Stimulated activated CD8-positive, alpha-beta memory T cell treated with anti-CD3 and anti-CD28 coated beads, Interleukin-2, amount 100 ng/mL, for 1 hour (primary cell): ENCODE measurements at places on chromosomes 13 and 19.

- DNase-seq, result no peak
These were observed 282.9 kb downstream of the TSHZ3 start for GRCh38 chr19:31066385-31066784.

GRCh38 chr19:56896095-56896494 lies 55.6 kb upstream of the PEG3 start:
- DNase-seq, result no peak

DNA sequence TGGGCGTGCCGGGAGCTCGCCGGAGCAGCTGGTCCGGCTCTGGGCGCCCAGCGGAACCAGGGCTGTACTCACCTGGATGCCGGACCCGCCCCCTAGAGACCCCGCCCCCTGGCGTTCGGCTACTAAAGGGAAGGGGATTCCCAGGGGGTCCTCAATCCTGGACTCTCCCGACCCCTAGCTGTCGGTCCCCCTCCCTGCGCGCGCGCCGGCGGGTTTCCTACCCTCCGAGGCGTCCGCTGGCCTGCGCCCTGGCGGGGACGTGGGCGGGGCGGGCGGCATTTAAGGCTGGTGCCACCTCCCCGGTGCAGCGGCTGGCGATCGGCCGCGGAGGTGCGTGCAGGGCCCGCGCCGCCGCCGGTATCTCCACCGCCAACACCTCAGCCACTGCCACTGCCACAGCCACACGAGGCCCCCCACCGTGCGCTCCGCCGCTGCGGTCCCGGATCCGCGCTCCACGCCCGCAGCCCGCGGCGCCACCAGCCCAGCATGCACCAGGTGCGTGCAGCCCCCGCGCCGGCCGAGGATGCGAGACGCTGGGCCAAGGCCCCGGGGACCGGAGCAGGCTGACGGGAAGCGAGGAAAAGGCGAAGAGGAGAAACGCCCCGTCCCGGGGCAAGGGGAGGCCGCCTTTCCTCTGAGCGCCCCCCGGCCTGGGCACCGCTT lies at the start of gene ATP12A:
Gene ATP12A (plus strand): TSS at position 151 of the 663 bp plus-strand sequence. CDS start 336 bp downstream, at position 487.
- no peak for DNase-seq

DNA sequence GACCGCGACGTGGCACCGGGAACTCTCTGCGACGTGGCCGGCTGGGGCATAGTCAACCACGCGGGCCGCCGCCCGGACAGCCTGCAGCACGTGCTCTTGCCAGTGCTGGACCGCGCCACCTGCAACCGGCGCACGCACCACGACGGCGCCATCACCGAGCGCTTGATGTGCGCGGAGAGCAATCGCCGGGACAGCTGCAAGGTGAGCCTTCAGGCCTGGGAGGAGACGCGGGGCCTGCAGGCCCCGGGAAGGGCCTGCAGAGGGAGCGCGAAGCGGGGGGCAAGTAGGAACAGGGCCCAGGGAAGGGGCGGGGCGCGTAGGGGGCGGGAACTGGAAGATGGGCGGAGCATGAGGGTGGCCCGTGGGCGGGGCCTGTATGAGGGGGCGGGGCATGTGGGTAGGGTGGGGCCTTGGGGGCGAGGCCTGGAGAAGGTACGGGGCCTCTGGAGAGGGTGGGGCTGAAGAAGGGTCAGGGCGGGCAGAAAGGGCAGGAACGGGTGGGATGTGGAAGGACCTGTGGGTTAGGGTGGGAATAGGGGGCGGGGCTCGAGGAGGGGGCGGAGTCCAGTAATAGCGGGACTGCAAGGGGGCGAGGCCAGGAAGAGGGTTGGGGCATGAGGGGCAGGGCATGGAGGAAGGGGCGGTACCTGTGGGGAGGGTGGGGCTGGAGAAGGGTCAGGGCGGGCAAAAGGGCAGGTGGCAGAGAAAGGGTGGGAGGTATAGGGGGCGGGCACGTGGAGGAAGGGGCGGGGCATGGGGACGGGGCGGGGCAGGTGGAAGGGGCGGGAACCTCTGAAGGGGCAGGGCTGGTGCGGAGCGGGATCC lies 2.5 kb downstream of the CFD start:
- peak; percentile 33 for DNase-seq

DNA sequence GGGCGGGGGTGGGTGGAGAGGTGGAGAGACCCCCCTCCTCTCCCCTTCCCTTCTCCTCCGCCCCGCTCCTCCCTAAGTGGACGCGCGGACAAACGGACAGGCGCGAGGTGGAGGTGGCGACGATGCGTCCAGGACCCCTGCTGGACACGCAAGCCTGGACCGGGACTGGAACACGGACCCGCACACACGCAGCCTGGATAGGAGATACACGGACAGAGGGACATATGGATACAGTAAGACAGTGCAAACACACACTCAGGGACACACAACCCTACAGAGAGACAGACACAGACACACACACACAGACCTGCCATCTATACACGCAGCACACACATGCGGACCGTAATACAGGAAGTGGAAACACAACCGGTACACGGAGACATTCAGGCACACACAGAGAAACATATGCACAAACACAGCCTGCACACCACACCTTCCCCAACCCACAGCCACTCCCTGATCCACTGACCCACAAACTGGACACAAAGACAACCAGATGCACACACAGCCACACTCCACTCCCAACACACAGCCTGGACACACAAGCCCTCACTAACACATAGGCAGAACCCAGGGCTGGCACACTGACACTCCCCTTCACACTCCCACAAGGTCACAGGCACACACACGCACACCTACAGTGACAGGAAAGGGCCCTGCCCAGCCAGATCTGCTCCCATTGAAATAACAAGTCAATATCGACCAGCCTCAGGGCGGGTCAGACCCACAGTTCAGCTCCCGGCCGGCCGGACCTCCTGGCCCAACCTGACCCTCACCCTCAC lies 696 bp upstream of the ERFL start:
- no peak for DNase-seq

GRCh38 chr13:82627183-82627582 lies 1255.1 kb downstream of the SLITRK1 start:
- DNase-seq, result no peak

DNA sequence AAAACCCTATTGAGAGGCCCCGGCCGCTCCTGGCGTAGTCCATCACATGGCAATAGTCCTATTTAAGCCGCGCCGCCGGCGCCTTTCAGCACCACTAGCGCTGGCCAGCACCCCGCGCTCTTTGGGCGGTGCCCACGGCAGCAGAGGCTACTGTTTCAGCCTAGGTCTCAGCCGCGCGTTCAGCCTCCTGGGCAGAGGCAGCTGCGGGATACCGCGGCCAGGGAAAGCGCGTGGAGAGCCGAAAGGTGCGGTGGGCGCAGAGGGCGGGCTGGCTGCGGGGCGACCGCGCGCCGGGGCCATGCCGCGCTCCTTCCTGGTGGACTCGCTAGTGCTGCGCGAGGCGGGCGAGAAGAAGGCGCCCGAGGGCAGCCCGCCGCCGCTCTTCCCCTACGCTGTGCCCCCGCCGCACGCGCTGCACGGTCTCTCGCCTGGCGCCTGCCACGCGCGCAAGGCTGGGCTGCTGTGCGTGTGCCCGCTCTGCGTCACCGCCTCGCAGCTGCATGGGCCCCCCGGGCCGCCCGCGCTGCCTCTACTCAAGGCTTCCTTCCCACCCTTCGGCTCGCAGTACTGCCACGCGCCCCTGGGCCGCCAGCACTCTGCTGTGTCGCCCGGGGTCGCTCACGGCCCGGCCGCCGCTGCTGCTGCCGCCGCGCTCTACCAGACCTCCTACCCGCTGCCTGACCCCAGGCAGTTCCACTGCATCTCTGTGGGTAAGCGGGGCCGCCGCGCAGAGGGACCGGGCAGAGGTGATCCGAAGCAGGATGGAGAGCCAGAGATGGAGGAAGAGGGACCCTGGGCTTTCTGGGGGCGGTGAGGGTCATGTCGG lies at the start of gene GSX1:
Gene GSX1 (plus strand): TSS at position 91 of the 826 bp plus-strand sequence. CDS start 208 bp downstream, at position 299.
- peak; percentile 16 for DNase-seq

- no peak for DNase-seq
These were observed 29.6 kb downstream of the VWA8 start for GRCh38 chr13:41931337-41931736.

- no peak for DNase-seq
These were observed 20.7 kb downstream of the GPR180 start for GRCh38 chr13:94622344-94622743.

GRCh38 chr13:84121456-84121855 lies 239.2 kb upstream of the SLITRK1 start:
- DNase-seq, result no peak

GRCh38 chr13:111468037-111468959 lies 147.9 kb downstream of the TEX29 start:
- no peak for DNase-seq

- no peak for DNase-seq
These were observed 42.0 kb downstream of the LNX2 start for GRCh38 chr13:27578121-27579030.

GRCh38 chr19:55990831-55991230 lies 4.3 kb downstream of the NLRP5 start:
- no peak for DNase-seq

DNA sequence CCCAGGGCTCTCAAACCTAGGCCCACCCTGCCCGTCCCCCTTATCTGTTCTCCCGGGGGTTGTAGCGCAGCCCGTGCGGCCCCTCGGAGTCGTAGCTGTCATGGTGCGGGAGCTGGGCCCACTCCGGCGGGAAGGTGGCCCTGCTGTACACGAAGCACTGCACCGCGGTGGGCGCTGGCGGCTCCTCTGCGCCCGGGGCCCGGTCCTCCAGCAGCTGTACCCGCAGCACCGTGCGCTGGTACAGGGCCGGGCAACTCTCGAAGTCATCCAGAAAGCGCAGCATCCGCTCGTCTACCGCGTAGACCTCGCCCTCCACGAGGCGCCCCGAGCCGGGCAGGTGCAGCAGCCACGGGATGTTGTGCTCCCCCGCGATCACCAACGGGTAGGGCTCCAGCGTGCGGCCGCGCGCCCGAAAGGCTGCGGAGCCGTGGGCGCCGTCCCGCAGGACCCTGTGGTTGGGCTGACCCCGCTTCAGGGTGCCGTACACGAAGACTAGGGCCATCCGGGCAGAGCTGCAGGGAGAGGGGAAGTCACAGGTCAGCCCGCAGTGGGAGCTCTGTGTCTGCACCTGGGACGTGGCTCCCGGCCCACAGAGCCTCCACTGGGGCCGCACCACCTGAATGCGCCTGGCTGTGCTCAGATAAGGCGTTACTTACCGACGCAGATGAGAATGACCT lies 56.4 kb downstream of the GGACT start:
- DNase-seq, result no peak

DNA sequence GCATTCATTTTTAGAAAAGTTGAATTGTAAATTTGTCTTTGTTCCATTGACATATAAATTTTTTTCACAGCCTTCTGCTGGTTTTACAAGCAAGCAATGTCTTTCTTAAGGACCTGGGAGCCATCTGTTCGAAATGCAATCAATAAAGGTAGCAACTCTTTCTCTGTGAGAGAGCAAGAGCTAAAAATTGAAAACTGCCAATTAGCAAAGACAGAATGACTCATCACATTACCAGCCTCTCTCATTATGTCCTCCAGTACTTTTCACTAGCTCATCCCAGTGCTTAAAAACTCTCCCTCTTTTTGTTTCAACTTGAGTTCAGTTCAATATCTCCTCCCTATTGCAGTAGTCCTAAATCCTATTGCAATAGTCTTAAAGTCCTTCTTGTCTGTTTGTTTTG lies 760.7 kb upstream of the SLITRK6 start:
- no peak for DNase-seq

DNA sequence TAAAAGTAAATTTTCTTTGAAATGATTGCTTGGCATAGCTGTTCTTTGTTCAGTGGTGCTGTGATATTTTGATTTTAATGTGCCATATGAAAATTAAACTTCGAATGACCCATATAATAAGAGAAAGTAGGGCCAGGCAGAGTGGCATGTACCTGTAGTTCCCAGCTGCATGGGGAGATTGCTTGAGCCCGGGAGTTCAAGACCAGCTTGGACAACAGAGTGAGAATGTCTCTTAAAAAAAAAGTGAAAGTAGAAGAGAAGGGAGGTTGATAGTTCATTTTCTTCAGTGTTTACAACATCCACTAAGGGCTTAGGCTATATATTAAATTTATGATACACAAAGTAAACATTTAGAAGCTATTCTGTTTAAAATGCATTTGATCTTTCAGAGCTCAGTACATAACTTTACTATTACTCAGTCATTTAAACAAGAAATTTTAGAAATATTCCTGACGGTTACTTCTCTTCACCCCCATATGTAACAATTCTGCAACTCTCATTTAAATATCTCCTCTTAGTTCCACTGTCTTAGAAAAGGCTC lies 17.2 kb upstream of the RFC3 start:
- DNase-seq, result no peak

DNA sequence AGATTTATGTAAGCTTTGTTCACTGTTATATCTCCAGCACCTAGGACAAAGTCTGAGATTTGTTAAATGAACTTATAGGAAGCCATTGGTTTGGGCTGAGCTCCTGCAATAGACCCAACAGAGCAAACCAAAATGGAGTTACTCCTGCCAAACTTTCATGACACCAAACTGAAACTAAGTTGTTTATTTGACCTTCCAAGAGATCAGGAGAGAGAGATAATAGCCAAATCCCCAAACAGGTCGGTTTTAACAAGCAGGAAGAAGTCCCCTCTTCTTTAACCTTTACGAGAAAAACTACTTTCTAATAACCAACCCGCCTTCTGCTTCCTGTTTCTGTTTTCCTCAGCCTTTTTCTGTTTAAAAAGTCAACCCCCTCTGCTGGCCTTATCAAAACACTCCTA lies 54.9 kb upstream of the ATP12A start:
- DNase-seq, result no peak

GRCh38 chr19:45355402-45355801 lies 14.9 kb downstream of the KLC3 start:
- DNase-seq, result no peak

GRCh38 chr13:85381082-85381481 lies 418.1 kb downstream of the SLITRK6 start:
- DNase-seq, result no peak

- DNase-seq, result no peak
These were observed 4.9 kb downstream of the REX1BD start for GRCh38 chr19:18593367-18594095.

DNA sequence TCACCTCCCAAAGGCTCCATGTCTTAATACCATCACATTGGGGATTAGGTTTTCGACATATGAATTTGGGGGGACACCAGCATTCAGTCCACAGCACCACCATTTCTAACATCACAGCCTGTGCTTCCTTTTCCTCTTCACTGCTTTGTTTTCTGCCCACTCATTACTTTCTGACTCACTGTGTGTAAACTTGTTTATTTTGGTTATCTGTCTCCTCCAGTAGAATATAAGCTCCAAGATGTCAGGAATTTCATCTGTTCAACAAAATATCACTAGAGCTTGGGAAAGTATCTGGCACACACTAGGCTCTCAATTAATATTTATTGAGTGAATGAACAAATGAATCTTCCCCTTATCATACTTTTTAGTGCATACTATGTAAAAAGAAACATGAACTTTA lies 152.0 kb downstream of the NUFIP1 start:
- no peak for DNase-seq

DNA sequence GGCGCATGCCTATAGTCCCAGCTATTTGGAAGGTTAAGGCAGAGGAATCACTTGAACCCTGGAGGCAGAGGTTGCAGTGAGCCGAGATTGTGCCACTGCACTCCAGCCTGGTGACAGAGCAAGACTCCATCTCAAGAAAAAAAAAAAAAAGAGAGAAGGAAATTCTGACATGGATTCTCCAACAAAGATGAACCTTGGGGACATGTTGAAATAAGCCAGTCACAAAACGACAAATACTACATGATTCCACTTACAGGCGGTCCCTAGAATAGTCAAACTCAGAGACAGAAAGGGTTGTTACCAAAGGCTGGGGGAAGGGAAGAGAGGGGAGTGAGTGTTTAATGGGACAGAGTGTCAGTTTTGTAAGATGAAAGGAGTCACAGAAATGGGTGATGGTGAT lies 66.4 kb downstream of the F2RL3 start:
- DNase-seq, result no peak

GRCh38 chr13:45333251-45333976 lies 7.6 kb downstream of the TPT1 start:
- DNase-seq, result no peak
